ENCODE measurements at places on chromosomes 2 and 18.
A peak's percentile ranks its signal among the peaks of the same experiment; 100 is the strongest.

GRCh38 chr2:83364264-83364663 lies 1094.8 kb downstream of the SUCLG1 start:
- DNase-seq: no peak

DNA sequence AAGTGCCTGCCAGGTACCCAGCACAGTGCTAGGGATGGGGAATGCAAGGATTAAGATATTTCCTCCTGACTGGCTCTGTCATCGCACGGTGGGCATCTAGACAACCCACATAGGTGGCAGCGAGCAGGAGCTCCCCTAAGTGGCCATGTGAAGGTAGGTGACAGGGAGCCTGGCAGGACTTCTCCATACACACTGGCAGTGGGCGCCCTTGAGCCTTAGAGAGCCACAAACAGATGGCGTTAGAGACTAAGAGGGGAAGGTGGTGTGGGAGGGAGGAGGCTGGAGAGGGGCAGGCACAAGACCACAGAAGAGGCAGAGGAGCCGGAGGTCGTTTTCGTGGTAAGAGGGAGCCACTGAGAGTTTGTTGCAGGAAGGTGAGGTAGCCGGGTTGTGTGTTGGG lies 15.2 kb downstream of the PRELID3A start:
- DNase-seq: peak; percentile 14

DNA sequence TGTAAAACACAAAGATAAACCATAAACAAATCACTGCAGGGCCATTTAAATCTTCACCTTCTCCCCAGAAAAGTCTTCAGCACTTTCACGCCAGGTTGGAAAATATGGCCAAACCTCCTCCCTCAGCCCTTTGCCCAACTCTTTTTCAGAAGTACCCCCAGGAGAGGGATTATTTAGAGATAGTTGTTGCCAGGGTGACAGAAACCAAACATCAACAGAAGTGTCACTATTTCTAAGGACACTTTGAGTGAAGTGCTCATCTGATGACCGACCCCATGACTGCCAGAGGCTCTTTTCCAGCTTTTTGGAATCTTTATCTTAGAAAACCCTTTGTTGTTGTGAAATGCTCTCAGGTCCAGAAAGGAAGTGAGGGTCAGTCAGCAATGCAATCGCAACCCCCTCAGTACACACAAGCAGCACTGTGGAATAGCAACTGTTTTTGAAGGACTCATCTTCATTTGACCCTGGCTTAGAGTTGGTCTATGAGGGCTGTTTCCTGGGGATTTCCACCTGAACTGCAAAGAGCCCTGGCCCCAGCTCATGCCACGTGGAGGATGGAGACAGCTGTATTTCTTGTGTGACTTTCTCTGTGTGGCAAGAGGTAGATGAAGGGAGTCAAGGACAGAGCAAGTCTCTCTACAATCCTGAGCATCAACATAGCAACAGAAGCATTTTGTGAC lies 114.0 kb upstream of the STON1 start:
- DNase-seq: peak; percentile 24

DNA sequence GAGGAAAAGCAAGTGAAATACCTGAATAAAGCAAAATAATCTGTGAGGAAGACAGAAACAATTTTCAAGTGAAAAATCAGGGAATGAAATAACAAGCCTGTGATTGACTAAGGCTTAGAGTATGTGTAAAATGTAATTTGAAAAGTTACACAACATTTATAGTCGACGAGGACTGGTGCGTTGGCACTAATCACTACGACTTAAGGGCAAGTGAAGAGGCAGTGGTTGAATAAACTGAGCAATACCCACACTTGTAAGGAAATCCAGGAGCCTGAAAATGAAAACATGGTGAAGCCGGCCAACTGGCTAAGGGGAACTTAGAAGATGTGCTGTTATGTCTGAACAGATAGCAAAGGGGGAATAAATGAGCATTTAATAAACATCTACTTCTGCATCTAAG lies 13.4 kb downstream of the DOK1 start:
- no peak for DNase-seq

DNA sequence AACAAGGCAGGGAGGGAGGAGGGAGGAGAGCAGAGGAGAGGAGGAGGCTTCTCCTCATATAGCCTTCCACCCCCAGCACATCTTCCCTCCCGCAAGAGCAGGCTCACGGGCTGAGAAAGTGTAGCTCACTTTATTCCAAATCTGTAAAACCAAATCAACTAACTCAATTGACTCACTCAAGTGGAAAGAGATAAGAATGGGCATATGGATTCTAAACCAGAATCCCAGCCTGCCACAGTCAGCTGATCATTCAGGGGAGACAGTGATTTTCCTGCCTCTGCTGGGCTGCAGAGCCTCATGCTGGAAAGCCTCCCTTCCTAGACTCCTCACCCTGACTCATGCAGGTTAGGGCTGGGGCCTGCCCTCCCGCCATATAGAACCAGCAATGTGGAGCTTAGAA lies 4.2 kb upstream of the TWSG1 start:
- DNase-seq: no peak

GRCh38 chr2:120432293-120432975 lies 86.5 kb downstream of the INHBB start:
- DNase-seq: no peak

GRCh38 chr2:172856606-172857005 lies 121.0 kb downstream of the RAPGEF4 start:
- DNase-seq: no peak

DNA sequence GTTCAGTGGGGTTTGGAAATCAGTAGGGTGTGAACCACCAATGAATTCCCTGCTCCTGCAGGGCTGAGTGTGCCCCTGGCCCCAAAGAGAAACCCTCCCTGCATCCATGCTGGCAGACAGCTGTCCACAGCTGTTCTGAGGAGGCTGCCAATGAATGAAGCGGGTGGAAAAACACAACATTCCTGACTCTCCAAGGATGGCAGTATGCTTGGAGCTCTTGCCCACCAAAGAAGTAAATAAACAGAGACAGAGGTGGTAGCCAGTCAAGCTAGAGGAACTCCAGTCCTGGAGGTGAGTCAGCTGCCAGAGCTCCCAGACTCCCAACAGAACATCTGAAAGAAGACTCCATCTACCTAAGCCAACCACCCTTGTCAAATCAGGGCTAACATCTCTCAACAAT lies 6.2 kb downstream of the ZBTB7C start:
- DNase-seq: no peak

GRCh38 chr2:98505971-98506664 lies 61.5 kb downstream of the INPP4A start:
- no peak for DNase-seq

DNA sequence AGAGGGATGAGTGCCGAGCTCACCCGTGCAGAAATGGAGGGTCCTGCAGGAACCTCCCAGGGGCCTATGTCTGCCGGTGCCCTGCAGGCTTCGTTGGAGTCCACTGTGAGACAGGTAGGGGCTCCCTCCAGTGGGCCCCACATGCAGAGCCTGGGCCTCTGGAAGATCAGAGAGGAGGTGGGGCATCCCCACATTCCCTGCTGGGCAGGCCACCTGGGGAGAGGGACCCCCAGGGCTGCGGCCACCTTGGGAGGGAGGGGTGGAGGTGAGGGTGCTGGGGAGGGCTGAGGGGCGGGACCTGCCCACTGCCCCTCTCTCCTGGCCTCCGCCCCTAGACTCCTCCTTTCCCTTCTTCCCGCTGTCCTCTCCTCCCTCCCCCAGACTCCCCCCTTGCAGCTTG lies 38.5 kb downstream of the MTERF4 start:
- no peak for DNase-seq

DNA sequence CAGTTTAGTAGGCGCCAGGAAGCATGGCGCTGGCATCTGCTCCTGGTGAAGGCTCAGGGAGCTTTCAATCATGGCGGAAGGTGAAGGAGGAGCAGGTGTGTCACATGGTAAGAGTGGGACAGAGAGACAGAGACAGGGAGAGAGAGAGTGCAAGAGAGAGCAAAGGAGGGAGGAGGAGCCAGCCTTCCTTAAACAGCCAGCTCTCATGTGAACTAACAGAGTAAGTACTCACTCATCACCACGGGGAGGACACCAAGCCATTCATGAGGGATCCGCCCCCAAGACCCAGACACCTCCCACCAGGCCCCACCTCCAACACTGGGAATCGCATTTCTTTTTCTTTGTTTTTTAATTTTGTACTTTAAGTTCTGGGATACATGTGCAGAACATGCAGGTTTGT lies 40.8 kb upstream of the CLASP1 start:
- no peak for DNase-seq

DNA sequence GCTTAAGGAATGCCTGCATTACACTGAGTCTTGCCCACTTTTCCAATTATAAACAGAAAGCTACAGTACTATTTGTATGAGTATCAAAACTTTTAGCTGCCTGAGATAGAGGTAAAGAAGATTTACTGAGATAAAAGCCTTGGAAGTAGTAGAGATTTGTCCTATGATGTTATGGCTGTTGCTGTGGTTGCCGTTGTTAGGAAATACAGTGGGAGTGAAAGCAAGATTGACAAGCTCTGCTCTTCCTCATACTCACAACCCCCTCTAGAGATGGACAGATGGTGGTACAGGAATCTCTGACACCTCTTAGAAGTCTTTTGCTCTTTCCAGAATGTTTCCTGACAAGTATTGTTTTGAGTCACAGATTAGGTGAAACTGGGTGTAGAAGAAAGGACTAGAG lies 242.5 kb downstream of the RPIA start:
- DNase-seq: no peak
